ENCODE measurements at places on chromosomes 13 and 19.

GRCh38 chr19:45919678-45920077, 5.1 kb upstream of the NANOS2 start:
- DNase-seq, result no peak

- DNase-seq, result peak; percentile 91
Measured at GRCh38 chr19:934865-935479, 9.1 kb downstream of the ARID3A start.

DNA sequence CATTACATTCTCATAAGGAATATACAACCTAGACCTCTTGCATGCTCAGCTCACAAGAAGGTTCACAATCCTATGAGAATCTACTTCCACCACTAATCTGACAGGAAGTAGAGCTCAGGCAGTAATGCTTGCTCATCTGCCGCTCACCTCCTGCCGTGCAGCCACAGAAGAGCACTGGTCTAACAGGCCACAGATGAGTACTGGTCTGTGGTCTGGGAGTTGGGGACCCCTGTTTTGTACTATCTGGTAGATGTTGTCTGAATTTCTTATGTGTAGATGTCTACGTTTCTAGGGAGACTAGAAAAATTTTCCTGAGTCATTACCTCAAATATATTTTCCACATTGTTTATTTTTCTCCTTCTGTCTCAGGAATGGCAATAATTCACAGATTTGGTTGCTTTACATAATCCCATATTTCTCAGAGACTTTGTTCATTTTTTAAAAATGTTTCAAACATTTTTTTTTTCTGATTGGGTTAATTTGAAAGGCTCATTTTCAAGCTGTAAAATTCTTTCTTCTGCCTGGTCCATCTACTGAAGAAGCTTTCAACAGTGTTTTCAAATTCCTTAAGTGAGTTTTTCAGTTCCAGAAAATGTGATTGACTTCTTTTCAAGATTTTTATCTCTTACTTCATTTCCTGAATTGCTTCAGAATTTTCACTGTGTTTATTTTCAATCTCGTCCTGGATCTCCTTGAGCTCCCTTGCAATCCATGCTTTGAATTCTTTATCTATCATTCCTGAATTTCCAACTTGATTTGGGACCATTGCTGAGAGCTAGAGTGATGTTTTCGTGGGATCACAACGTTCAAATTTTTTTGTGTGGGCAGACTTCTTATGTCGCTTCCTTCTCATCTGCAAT, 1322.2 kb downstream of the PCDH9 start:
- no peak for DNase-seq

GRCh38 chr19:46564701-46565100, 36.4 kb upstream of the CALM3 start:
- DNase-seq, result no peak

DNA sequence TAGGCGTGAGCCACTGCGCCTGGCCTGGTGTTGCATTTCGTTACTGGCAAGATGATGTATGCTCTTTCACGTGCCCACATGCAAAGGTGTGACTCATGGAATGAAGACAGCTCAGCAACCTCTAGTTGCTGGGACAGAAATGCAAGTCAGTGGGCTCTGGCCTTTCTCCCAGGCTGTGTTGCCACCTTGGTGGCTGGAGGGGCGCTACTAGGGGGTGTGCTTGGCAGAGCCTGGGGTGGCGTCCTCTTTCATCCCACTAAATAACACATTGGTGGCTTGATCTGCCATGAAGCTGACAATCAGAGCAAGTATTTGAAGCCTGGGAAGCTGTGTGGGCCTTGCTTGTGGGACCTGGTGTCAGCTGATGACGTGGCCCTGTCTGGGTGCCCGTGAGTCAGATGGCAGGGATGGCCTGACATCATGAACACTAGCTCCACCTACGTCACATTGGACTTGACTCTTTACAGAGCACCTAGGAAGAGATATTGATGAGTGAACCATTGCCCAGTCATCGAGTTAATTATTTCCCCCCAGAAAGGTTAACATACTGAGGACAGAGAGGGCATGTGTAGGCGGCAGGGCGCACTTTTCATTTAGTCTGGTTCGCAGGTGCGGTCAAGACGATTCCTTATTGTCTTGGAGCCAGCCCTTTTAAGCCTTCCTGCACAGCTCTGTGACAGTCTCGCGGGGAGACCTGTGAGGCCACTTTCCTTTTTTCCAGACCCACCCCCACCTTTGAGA, 154.2 kb downstream of the TM9SF2 start:
- DNase-seq, result no peak

DNA sequence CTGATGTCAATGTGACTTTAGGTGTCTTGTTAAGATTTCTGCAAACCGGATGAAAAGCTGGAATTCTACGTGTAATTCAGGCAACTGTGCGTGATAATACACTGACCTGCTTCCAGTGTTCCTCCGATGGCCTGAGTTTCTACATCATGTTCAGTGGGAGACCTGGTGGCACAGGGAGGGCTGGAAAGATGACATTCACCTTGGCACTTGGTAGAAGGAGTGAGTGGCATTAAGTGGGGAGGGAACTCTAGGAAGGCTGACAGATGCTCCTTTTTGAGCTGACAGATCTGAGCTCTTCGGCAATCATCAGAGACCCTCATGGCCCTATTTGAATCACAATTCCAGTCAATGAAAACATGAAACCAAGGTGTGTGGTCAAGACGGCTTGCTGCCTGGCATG, 4.0 kb downstream of the CACNA1A start:
- no peak for DNase-seq

GRCh38 chr13:30802501-30802900, 67.2 kb downstream of the ALOX5AP start:
- no peak for DNase-seq
